ENCODE measurements at places on chromosomes 3 and 15.
A peak's percentile ranks its signal among the peaks of the same experiment; 100 is the strongest.

GRCh38 chr3:11703146-11703545 lies 59.4 kb upstream of the VGLL4 start:
- no peak for DNase-seq

DNA sequence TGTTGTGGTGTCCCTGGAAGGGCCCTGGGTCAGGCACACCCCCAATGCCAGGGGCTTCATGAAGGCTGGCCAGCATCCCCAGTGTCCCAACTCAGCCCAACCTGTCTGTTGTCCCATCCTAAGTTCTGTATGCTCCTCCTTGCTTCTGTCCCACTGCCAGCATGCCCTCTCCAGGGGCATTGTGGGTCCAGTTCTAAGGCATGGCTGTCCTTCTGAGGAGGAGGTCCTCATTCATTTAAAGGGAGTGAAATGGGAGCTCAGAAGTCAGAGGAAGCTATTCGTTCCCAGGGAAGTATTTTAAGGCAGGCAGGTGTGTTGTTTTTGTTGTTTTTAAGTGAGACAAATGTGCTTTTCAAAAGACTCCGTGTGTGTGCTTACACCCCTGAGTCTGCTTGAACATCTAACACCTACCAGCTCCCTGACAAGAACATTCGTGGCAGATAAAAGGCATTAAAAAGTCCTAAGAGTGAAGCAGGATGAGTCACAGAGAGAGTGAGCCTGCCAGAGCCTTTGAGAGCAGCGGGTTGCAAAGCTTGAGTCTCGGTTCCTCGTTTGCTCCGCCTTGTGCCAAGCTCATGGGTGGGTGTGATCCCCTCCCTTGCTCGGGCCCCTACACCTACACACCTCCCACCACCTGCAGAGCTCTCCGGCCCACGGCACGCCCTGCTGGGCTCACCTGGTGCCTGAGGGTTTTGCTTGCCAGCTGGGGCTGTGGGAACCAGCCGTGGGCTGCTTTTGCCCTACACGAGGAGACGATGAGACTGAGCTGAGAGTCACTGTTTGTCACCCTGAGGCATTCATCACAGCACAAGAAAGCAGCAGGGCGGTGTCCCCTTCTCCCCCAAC lies 183.4 kb upstream of the TOPAZ1 start:
- DNase-seq: no peak

DNA sequence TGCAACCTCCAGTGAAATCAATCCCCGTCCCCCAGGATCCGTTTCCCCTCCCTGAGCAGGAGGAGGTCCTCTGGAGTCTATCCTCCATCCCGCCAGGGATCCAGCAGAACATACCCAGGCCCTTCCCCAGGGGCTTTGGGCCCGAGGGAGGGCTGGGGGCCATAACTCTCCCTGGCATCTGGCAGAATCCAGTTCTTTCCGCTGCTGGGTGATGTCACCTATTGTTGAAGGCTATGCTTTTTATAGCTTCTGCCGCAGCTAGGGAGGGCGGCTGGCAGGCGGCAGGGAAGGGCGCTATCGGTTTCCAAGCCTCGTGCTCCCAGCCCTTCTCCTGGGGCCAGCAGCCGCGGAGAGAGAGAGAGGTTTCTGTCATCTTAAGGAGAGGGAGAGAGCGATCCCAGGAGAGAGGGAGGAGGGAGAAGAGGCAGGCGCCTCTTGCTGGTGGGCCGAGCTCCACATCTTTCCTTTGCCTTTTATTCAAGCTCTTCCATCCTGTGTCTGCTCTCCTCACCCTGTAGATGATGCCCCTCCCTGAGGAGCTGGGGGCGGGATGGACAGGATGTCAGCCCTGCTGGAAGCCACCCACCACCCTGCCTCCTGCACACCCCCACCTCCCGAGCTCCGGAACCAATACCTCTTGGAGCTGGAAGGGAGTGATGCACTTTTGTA lies 120.1 kb downstream of the ANP32A start:
- no peak for DNase-seq

DNA sequence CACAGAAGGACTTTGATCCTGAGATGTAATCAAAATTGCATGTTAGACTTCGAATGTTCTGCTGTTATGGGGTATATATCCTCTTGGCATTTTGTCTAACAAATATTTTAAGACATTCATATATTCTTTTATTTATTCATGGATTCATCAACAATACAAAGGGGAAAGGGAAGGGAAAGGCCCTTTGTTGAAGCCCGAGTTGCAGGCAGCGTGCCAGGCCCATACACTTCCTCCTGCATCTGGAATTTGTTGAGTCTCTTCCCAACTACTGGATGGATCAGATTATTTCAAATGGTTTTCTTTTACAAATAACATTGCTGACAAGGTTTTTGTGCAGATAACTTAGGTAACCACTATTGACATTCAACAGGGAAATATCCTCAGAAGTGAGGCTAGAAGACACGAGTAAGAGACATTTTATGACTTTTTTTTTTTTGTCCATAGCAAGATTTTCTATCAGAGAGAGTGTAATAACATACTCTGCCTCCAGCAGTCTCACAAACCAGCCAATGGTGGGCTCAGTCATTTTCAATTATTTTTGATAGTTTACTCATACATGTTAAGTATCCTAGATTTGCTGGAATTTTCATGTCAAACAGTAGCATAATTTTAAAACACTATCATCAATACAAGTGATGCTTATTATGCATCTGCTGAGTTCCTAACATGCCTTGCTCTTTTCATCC lies 94.3 kb downstream of the RPL39L start:
- no peak for DNase-seq

DNA sequence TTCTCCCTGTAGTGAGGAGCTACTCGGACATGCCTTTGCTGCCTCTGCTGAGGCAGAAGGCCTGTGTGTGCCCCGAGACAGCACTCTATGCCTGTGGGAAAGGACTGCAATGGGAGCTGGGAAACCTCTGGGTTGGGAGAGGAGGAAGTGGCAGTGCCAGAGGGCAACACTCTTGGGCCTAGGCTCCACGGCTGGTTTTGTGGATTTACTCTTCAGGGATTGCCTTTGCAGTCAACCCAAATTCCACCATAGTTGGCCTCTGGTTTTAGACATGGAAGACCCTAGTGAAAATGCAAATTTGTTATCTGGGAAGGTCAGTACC lies 46.8 kb downstream of the ITGA11 start:
- no peak for DNase-seq

DNA sequence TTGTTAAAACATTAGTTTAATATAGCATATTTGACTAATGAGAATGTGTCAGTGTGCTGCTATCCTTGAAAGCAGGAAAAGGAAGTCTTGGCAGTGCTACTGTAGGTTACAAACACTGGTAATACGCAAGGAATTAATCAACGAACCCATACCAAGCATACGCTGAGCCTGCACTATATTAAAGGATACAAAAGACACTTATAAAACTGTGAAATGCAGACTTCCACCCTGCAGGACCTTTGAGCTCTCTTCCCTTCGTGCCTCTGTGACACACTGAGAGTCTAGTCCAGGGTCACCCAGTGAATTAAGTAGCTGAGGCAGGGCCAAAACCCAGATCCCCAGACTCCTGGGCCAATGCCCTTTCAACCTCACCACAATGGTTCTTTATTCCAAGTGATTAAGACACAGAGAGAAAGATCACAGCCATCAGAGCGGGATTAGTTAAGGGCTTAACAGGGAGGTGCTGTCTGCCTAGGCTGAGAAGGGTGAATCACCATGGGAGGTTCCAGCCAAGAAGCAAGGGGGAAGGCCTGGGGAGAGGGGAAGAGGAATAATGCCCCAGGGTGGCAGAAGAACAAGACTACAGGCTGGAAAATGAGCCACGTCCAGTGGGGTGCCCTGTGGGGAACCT lies 6.8 kb downstream of the ANXA2 start:
- no peak for DNase-seq

GRCh38 chr15:89472785-89473256 lies 23.6 kb downstream of the RHCG start:
- no peak for DNase-seq

DNA sequence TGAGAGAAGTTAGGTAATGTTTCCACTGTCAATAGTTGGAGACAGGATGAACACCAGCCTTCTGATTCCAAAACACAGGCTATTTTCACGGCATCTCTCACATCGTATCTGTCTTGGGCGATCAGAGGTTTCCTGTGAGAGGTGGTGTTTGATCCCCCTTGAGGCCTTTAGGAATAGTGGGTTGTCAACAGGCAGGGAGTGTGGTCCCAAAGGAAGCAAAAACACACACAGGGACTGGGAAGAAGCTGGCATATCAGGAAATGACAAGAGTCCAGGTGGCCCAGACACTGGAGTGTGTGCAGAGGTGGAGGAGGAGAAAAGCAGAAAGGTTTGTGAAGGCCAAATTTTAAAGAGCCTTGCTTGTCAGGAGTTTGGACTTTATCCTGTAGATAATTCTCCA lies 6.6 kb upstream of the MAGEF1 start:
- no peak for DNase-seq

- DNase-seq: no peak
Observed at GRCh38 chr3:126166009-126166408, 14.4 kb downstream of the ALDH1L1 start.

- DNase-seq: no peak
Observed at GRCh38 chr3:134250717-134251220, at the start of gene RYK. TSS of gene RYK (minus strand) at chr3:134250859. CDS start at chr3:134250654, 205 bp downstream.

- no peak for DNase-seq
Observed at GRCh38 chr3:36557021-36557707, 176.9 kb downstream of the STAC start.

DNA sequence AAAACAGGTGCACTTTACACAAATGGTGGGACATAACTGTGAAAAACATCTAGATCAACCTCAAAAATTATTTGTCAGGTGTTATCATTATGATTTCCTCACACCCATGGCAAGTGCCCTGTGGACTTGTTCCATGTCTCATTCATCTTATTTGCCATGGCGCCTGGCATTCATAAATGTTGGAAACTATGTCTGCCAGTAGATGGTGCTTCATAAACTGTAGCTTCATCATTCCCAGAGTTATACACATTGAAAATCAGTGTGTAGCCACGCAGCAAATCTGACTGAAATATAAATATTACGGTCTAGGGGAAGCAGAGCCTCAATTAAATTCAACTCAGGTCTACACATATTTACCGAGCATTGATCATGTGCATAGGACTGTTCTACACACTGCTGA lies 90.7 kb downstream of the IMPG2 start:
- no peak for DNase-seq

GRCh38 chr3:167776066-167776685 lies 40.7 kb downstream of the SERPINI1 start:
- no peak for DNase-seq

- peak; percentile 75 for DNase-seq
Observed at GRCh38 chr3:70832089-70832833, 519.8 kb upstream of the MDFIC2 start.

DNA sequence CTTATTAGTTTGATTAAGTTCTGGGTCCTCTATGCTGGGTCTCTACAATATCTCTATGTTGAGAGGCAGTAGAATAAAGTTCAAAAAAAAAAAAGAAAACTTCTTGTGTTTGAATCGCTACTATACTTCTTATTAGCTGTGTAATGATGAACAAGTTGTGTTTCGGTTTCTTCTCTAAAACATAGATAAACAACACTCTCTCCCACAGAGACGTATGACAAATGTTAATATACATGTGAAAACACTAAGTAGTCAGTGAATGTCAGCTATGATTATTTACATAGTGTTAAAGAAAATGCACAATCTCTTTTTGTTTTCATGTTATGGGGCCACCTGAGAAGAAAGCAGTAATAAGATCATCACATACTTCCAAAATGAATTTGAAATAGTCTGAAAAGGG lies 45.3 kb downstream of the ACAP2 start:
- DNase-seq: no peak

GRCh38 chr3:119220970-119221667 lies 19.6 kb downstream of the B4GALT4 start:
- no peak for DNase-seq

- DNase-seq: no peak
Observed at GRCh38 chr3:112302150-112302830, 8.3 kb upstream of the SLC9C1 start.

GRCh38 chr3:71707595-71707994 lies 17.6 kb downstream of the EIF4E3 start:
- no peak for DNase-seq

DNA sequence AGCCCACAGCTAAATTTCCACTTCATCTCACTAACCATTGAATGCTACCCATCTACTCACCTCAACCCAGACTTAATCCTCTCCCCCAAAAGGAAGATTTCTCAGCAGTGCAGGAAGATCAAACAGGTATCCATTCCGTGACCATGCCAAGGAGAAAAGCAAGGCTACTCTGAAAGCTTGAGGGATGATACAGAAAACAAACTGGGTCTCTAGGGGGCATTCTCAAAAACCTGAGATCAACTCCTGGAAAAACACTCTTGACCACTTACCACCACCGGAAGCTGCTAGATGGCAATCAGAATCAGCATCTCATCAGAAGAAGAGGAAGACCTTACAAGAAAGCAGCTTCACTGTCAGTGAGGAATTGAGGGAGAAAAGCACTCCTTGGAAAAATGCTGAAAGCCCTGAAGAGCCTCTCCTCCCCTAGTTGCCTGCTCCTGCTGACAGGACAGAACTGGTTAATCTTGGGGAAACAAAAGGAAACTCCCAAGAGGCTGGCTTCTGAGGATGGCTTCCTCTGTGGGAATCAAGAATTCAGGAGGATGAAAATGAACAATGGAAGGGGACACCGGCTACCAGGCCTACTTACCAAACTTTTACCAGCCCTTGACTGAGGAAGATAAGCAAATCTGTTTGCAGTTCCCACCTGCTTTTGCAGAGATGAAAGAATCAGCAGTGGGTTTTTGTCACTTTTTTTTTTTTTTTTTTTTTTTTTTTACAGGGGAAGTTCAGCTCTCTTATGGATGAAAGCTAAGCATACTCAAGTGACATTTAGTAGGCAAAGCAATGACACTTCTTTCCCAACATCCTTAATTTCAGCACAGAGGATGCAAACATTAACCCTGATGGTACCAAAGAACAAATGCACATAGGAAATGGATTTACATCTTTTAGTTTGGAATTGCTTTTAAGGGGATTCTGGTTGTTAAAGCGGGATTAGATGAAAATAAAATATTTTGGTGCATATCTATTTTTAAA lies at the start of gene ATP8B4:
Gene ATP8B4, minus strand, starts transcription at position 171 of the 978 bp plus-strand sequence. CDS start 12,267 bp downstream, outside the sequence.
- no peak for DNase-seq

DNA sequence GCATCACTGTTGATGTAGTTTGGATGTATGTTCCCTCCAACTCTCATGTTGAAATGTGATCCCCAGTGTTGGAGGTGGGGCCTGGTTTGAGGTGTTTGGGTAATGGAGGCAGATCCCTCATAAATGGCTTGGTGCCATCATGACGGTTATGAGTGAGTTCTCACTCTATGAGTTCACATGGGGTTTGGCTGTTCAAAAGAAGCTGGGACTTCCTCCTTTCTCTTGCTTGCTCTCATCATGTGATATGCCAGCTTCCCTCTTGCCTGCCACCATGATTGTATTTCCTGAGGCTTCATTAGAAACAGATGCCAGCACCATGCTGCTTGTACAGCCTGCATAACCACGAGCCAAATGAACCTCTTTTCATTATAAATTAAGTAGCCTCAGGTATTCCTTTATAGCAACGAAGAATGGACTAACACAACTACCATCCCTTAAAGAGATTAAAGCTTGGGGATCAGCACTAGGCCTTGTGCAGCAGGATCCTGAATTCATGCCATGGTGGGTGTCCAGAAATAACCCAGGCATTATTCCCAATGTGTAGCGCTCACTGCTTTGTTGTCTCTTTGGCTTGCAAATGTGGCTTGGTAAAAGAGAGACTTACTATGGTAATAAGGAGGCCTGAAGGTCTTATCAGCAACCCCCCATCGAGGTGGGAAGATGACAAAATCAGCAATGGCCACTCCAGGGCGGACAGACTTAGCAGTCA lies 41.9 kb downstream of the NDUFB4 start:
- DNase-seq: no peak

Measured in BJ (cell line).